ENCODE measurements at places on chromosomes 3 and 15.
A peak's percentile ranks its signal among the peaks of the same experiment; 100 is the strongest.

DNA sequence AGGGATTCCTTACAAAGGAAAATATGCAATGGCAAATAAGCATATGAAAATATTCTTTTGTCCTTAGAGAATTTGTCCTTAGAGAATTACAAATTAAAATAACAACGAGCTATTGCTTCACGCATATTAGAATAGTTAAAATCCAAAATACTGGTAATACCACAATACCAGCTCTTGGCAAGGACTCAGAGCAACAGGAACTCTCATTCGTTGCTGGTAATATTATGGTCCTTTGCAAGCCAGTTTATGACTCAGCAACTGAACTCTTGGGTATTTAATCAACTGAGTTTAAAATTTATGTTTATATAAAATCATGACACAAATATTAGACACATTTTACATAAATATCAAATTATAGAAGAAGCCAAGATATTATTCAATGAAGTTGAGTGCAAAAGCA is 1730.4 kb downstream of the SI start:
- DNase-seq, result no peak

DNA sequence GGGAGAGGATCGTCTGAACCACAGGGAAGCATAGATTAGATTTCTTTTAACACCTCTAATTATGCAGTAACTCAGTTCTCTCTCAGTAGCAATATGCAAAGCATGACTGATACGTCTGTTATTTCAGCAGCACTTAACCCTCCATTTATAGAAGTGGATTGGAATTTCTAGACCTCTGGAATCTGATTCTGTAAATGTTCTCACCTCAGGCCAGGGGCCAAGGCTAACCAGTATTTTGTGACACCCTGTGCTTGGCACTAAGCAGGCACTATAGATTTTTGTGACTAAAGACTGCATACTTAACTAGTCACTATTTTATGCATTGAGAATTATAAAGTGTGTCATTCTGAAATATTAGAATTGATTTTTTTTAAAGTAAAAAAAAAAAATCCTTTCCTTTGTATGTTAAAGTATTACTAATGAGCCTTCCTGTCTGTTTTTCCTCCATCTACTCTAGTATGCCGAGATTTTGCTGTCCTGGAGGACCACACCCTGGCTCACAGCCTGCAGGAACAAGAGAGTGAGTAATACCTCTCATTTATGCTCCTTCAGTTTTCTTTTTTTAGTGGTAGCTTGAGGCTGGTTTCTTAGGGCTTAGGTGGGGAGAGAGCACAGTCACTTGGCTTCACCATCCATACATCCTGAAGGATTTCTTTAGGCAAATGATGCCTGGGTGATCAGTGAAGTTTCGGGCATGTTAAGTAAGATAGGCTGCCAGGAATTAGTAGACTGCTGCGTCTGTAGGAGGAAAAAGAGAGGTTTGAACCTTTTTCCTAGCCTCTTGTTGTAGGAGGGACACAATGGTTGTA is 26.5 kb upstream of the UTS2B start:
- no peak for DNase-seq

DNA sequence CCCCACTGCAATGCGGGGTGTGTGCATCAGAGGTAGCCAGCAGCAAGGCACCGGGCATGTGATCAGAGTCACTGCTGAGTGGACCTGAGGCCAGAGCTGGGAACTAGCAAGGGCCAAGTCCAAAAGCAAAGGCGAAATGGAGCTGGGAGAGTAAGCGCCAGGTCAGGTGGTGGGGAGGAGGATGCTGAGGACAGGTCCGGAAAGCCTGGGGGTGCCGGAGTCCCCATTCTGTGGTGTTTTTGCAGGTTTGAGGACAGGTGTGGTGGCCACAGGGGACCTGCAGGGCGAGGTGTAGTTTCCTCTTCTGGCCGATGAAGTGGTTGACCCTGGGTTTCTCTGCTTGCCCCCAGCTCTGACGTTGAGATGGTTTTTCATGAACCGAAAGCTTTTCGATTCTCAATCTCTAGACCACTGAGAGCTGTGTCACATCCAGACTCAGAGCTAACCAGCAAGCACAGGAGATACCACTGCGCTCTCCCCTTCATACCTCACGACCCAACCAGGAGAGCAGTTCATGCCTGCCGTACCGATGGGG is 35.0 kb upstream of the HES1 start:
- DNase-seq, result no peak

- no peak for DNase-seq
These were observed 209.0 kb downstream of the XXYLT1 start for GRCh38 chr3:195061756-195062655.

GRCh38 chr3:67981077-67981476 is 326.7 kb upstream of the SUCLG2 start:
- no peak for DNase-seq

DNA sequence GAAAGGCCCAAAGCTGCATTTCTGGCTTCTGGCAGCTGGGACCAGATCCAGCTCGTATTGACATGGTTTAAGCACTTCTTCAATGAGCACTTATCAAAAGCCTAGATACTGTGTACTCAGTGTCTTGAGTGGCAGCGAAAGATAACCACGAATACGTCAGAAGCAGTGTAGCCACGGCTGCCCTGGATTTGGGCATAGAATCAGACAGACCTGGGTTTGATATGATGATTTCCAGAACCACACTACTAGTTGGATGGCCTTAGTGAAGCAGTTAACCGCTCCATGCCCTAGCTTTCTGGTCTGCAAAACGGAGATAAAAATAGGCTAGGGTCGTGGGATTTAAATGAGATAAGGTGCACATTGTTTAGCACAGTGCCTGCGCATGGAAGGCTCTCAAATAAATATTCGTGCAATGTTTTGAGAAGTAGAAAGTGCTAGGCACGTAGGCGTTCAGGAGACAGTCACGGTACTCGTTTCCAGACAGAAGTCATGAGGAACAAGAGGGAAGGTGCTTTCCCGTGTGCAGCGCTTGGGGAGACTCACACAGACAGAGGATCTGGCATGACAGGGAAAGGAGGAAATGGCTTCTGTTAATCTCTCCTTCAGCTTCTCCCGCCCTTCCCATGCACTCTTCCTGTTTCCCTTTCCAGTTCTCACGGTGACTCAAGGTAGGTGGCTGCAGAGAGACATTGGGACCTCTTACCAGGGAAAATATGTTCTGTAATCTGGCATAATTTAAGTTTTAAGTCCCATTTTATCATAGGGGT is 70.3 kb downstream of the CCNL1 start:
- no peak for DNase-seq

- peak; percentile 7 for DNase-seq
These were observed 211.5 kb upstream of the TP63 start for GRCh38 chr3:189419683-189420082.

DNA sequence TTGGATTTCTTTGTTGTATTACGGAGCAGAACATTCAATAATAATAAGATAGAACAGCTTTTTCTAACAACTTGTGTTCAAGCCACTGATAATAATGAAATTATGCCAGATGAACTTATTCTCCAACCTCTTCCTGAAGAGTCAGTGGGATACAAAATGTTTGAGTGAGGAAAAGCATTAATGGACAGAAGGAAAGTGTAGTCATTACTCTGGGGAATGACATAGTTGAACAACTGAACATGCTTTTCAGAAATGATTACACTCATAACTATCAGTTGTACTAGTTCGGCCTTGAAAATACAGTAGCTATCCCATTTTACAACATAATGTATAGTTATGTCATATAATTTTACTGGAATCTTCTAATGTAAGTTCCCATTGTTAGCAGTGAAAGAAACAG is 55.9 kb downstream of the ALCAM start:
- DNase-seq, result no peak

GRCh38 chr3:5068531-5069050 is 53.5 kb upstream of the ARL8B start:
- DNase-seq, result peak; percentile 37
